ENCODE measurements at places on chromosomes 16 and 17. TPM values are rescaled to one million over a fixed set of nuclear protein-coding genes. Genes with fewer than 3 reads are reported as not detected.
A peak's percentile ranks its signal among the peaks of the same experiment; 100 is the strongest.

ZNF750 gene
- 0.13 TPM for total RNA-seq

- DNase-seq, result no peak
These were observed 98.5 kb downstream of the MRM3 start for GRCh38 chr17:880443-881269.

GRCh38 chr16:65746941-65747340 is 619.5 kb upstream of the CDH5 start:
- DNase-seq, result no peak

DNA sequence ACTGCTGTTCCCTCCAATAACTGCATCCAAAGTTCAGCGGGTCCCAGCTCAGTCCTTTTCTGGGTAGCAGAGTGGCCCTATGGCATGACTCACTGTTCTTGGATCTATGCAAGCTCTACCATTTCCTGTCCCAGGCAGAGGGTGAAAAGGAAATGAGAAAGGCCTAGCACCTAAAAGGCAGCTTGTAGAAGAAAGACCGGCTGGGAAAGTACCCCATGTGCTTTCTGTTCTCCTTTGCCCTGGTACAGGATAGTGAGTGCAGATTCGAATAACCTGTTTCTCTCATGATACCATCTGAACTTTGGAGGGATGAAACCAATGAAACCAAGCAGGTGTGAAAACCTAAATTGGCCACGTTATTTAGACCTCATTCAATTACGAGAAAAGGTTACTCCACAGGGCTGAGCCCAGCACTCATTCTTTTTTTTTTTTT is 12.7 kb upstream of the HASPIN start:
- DNase-seq, result no peak

DNA sequence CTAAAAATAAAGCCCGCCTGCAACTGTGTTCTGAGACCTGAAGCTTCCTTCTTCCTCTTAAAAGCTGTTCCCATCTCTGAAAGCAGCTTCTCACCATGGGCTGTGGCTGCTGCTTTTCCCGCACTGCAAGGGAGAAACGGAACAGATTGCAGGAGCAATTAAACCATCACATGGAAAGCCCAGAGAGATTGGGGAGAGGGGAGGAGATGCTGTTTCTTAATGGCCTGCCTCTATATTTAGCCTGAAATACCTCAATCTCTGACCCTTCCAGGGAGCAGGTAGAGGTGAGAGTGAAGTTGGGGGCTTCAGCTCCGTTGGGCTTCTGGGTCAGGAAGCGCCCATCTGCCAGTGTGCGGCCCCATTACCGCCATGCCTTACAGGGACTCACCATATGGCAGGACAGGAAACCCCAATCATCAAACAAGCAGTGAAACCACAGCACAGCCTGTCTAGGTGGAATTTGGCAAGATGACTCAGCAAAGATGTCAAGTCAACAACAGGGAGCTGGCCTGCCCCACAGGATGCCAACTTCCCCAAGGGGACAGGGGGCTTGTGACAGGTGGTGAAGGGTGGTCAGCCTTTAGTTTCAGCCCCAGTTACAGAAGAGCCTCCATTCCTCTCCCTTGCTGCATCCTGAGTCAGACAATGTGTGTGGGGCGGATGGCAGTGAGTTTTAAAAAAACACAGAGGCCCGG is 286.6 kb upstream of the CCL2 start:
- no peak for DNase-seq

ACSM5 gene
- 1.4 TPM for total RNA-seq

GRCh38 chr17:34146440-34147043 is 108.5 kb upstream of the CCL2 start:
- peak; percentile 53 for DNase-seq

- no peak for DNase-seq
These were observed 340.7 kb downstream of the SNX29 start for GRCh38 chr16:12317121-12317810.

DNA sequence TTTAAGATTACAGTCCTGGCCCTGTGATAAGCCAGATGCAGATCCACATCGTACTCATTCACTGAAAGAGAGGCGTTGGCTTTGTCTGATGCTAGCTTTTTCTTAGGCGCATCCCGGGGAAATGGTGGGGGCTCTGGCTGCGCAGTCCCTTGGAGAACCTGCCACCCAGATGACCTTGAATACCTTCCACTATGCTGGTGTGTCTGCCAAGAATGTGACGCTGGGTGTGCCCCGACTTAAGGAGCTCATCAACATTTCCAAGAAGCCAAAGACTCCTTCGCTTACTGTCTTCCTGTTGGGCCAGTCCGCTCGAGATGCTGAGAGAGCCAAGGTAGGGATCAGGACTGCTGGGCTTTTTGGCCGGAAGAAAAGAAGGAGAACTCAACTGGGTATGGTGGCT is 24.0 kb downstream of the POLR2A start:
- no peak for DNase-seq

DNA sequence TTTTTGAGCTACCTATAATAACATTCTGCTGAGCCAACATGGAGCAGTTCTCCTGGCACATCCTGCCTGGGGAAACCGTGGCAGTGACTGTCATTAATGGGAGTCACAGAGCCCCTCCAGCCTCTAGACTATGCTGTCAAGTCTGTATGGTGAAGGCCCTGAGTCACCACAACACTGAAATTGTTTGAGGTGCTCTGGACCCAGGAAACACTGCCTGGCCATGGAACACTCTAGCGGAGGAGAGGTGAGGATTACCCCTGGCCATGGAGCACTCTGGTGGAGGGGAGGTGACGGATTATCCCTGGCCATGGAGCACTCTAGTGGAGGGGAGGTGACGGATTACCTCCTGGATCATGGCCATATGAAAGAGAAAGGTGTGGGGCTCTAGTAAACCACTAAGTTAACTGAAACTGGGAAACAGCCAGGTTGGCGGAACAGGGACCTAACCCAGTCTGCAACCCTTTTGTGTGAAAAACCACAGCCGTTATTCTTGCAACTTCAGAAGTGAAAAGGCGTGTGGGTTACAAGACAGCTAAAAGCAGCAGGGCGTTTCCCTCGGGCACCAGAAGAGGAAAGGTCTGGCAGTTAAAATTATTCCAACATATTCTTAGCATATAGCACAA is 156.7 kb downstream of the KCNJ12 start:
- no peak for DNase-seq

DNA sequence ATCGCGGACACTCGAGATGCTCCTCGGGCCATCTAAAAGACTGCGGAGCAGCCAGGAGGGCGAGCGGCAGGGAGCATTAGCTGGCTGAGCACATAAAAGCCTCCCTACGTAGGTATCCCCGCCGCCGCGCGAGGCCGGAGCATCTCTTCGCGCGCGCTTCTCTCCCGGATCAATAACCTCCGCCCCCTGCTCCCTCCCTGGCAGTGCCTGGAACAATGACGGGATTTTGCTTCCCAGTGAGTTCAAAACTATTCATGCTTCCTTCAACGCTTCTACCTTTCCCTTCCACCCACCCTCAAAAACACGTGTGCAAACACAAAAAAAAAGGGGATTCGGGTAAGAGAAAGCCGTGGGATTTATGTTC is 984 bp downstream of the CENPV start:
- peak; percentile 47 for DNase-seq

ARL5C gene
- total RNA-seq, result not detected

- no peak for DNase-seq
These were observed 3.2 kb upstream of the UBALD1 start for GRCh38 chr16:4617880-4618279.

DNA sequence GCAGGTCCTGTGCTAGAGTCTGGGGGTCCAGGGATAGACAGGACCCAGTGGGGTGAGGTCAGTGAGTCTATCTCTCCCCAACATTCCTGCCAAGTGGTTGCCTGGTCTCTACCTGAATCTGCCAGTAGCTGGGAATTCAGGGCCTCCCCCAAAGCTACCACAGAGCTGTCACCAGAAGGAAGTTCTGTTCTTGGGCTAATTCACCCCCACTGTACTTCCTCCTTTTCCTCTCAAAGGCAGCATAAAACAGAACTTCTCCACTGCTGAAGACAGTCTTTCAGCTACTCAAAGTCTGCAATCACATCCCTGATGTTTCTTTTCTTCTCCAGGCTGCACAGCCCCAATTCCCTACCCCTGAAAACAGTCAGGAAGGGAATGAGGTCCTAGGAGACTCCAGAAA is 8.7 kb downstream of the CAMTA2 start:
- DNase-seq, result no peak

- no peak for DNase-seq
These were observed 38.4 kb downstream of the TNFRSF13B start for GRCh38 chr17:16933317-16934132.

GRCh38 chr16:11097094-11097786 is 152.9 kb downstream of the CLEC16A start:
- no peak for DNase-seq

DNA sequence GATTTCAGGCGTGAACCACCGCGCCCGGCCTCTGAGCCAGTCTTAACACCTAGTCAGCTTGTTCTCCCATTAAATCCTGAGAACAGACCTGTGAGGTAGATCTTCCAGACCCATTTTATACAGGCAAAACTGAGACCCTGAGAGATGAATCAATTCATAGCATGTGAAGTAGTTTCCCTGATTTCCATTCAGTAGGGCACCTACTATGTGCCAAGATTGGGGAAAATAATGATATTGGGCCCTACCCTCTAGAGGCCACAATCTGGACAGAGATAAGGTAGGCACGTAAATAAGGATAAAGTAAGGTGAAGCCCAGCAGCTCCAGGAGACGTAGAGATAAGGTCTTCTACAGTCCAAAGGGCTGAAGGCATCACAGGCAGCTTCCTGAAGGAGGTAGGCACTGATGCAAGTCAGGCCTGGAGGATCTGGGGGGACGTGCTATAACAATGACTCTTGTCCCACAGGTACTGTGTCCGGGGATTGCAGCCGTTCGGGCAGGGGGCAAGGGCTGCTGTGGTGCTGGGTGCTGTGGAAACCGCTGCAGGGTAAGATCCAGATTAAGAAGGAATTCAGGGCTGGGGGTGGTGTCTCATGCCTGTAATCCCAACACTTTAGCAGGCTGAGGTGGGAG is 5.7 kb downstream of the VMO1 start:
- DNase-seq, result no peak

DNA sequence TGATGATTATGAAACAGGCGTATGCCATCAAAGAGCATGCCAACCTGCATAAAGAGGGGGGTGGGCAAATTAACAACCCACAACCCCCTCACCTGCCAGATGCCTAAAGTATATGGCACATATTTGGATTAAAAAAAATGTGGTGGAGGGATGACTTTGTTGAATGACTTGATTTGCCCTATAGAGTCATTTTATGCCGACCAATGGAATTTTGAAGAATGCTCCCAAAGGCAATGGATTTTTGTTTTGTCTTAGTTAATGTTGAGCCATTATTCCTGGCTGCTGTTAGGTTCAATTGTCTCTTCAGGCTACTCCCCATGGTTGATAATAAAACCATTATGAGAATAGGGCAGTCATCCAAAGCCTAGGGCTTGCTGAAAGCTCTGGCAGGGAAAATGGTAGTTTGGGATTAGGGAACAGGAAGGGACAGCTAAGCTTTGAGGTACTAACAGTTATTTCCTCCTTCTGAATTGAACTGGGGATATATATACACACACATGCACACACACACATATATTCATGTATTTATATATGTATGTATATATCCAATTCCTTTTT is 5.8 kb upstream of the CHCT1 start:
- DNase-seq, result no peak

- no peak for DNase-seq
These were observed 20.0 kb downstream of the ATP2A1 start for GRCh38 chr16:28898266-28898665.

GRCh38 chr16:66275775-66276428 is 90.6 kb upstream of the CDH5 start:
- DNase-seq, result no peak

SLC47A2 gene
- total RNA-seq, result not detected

GRCh38 chr17:28700830-28701492 is 10.7 kb downstream of the PROCA1 start:
- DNase-seq, result peak; percentile 34

- no peak for DNase-seq
These were observed 45.1 kb downstream of the AHSP start for GRCh38 chr16:31572821-31573220.

DNA sequence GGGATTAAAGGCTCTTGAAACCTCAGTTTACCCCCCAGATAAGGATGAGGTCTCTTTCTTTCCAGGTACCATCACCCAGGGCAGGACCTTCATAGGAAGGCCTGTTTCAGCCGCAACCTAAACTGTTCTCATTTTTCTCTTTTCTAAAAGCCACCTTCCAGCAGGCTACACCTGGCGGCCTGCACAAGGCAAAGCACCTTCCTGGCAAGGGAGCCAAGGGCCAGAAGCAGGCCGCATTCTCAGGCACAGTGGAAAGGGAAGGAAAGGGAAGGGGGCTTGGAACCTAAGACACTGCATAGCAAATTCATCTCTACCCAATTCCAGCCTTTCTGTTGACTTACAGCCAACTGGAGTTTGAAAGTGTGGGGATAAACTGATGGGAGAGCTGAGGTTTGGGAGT is 8.9 kb upstream of the NDEL1 start:
- DNase-seq, result no peak

DNA sequence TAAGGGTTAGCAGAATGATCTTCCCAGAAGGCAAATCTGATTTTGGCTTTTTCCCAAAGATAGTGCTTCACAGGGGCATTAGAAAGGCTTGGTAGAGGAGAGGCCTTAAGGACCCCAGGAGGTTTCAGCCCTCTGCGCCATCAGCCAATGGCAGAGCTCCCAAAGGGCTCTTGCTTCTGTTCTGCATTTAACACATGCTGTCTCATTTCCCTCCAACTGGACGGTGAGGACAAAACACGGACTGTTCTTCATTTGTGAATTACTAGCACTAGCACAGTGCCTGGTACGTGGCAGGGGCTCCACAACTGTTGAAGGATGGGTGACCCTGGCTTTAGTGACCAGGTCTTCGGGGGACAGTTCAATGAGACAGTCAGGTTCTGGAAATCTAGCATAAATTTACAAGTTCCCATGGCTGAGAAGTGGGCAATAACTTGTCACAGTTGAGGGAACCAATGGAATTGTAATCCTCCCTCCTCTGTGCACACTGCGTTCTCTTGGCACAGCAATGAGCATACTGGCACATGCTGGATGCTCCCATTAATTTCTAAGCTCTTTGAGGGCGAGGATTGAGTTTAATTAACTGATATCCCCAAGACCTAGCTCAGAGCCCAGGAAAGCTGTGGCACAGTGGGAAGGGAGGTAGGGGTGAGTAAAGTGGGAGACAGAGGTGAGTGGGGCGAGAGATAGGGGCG is 45.4 kb downstream of the COG7 start:
- no peak for DNase-seq

GRCh38 chr17:29115961-29116803 is 64.0 kb downstream of the MYO18A start:
- no peak for DNase-seq

DNA sequence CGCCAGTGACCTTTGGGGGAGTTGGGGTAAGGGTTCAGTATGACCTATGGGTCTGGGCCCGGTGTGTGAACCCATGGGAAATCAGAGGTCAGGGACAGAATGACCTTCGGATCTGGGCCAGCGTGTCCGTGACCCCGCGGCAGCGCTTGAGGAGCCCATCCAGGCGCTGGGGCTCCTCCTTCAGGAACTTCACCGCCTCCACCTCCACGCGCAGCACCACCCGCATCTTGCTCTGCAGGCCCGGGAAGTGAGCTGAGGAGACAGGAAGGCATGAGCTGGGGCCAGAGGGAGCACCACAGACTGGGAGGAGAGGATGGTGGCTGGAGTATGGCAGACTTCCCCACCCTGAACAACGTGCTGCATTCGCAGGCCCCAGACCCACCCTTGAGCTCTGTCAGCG is 53.4 kb downstream of the SRCIN1 start:
- DNase-seq, result no peak

GRCh38 chr16:29675811-29676643 is 3.0 kb upstream of the QPRT start:
- DNase-seq, result no peak
